ENCODE measurements at places on chromosomes 3 and 15.

- DNase-seq = no peak
Measured at GRCh38 chr15:64314456-64314855, 41.5 kb downstream of the CSNK1G1 start.

DNA sequence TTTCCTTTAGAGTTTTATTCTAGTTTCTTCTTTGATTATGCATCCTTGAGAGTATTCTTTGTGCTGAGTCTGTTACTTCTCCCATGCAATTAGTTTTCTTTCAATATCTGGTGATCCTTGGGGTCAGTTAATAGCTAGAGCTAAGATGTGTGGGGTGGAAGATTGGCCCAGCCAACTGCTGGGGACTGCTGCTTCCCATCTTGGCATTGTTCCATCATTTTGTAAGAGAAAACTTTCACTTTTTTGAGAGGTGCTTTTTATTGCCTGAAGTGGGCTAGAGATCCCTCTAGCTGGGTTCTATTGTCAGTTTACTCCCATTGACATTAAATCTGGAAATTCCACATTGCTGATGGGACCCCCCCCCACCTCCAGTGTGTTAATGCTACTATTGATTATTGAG, 15.4 kb downstream of the BCL2L10 start:
- DNase-seq = no peak

DNA sequence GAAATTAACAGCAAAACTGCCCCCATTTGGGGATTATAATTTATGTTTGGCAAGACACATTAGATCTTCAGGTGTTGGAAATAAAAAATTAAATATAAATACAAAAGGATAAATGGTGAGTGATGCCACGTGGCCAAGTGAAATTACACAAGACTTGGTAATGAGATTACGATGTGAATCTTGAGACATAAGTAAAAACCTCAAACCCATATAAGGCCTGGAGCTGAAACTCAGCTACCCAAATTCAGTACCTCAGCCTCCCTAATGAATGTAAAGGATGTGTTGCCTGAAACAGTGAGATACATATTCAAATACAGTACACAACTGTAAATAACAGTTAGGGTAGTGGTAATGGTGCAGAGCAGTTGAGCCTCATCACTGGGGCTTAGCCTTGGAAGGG, 1146.6 kb downstream of the OTOL1 start:
- DNase-seq = no peak

DNA sequence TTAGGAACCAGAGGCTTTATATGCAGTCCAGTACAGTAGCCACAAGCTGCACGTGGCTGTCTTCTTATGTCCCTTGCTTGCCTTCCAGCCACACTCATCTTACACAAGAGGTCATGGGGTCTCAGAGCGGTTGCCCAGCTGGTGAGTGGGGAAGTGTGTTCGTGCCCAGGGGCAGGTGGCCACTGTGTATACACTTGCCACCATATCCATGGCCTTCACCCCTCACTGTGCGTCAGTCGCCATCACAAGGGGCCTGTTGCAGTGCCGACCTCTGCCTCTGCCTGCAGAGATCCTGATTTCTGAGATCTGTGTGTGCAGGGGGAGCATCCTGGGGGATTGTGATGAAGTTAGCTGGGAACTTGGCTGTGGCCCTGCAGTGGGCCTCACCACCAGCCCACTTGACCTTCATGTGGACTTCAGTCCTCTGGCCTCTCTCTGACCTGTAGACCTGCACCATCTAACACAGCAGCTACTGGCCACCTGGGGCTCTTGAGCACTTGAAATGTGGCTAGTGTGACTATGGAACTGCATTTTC, 43.1 kb upstream of the SACM1L start:
- no peak for DNase-seq

- DNase-seq = no peak
Measured at GRCh38 chr3:157938154-157938779, 168.0 kb downstream of the SHOX2 start.

DNA sequence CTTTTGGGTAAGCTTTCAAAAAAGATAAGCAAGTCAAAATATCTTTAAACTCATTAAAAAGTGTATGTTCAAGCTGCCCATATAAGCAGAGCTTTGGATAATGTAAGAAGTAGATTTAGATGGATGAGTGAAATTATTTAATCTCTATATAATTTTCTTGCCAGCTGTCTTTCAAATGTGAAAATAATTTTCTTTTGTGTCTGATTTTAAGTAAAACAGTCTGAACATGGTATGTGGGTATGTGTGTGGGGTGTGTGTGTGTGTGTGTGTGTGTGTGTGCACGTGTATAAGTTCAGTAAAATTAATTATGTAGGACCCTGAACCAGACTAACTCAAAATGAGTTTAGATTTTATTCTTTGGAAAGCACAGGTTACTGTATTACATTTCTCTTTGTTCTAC, 155.2 kb upstream of the CGNL1 start:
- no peak for DNase-seq

DNA sequence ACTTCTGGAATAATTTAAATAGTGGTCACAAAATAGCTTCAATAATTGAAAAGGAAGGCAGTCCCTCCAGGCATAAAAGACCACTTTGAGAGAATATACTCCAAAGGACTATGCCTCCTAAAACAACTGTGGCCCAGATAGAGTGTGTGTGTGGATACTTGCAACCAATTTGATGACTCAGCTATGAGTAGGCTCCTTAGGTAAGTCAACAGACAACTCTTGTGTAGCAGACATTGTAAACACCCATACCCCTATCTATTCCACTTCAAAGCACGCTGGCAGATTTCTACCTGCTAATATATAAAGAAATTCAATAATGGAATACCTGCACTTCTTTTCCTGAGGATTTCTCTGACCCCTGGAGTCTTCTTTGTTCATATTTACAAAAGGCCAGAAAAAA, 254.5 kb downstream of the NEK10 start:
- DNase-seq = no peak

DNA sequence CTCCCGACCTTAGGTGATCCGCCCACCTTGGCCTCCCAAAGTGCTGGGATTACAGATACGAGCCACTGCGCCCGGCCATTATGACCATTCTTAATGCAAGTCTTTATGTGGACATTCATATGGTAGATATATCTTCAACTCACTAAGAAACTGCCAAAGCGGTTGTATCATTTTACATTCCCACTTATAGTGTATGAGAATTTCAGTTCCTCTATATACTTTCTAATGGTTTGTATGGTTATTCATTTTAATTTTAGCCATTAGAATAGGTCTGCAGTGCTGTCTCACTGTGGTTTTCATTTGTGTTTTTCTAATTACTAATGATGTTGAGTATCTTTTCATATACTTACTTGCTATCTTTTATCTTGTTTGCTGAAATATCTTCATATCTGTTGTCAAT, 32.5 kb downstream of the TCF12 start:
- no peak for DNase-seq

DNA sequence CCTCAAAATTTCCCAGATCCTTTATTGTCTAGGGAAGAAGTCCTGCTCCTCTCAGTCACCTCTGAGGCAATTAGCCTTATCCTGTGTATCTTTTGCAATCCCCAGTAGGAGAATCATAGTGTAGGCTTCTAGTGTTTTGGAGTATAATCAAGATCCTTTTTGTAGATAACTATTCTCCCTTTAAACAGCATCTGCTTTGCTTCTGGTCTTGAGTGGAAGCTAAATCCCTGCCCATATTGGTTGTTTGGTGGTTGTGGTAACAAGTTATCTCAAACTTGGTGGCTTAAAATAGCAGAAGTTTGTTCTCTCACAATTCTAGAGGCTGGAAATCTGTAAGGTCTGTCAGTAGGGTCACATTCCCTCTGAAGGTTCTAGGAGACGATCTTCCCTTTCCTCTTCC, 217.5 kb upstream of the RASGRP1 start:
- no peak for DNase-seq

- DNase-seq = no peak
Measured at GRCh38 chr3:112167758-112168157, 34.7 kb upstream of the GCSAM start.

- no peak for DNase-seq
Measured at GRCh38 chr3:118792191-118792590, 242.5 kb downstream of the IGSF11 start.

- DNase-seq = no peak
Measured at GRCh38 chr3:150623945-150624344, 20.8 kb downstream of the SELENOT start.

DNA sequence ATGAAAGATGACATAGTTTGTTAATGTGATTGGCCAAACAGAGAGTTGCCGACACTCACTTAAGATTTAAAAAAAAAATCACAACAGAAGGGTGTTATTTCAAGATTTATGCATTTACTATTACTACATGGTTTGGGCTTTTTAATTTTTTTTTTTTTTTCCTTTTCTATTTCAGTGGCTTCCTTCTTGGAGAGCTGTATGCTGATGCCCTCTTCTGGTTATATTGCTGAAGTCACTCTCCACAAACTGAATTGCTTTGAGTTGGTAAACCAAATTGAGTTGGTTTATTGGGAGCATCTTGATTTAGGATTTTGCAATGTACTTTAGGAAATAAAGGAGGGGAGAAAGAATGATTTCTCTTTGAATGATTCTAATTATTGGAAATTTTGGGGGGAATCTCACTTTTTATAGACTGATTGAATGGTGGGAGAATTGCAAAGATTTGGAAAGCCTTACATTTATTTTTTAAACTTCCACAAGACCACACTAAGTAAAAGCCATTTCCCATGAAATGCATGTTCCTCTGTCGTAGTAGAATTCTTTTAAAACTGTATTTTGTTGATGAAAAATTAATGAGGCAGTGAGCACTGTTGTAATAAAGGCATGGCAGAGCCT, 186.6 kb upstream of the FEZF2 start:
- DNase-seq = no peak

- no peak for DNase-seq
Measured at GRCh38 chr3:157438194-157438730, 1.6 kb downstream of the PTX3 start.

GRCh38 chr3:59308684-59309083, 258.9 kb upstream of the CFAP20DC start:
- no peak for DNase-seq

- DNase-seq = no peak
Measured at GRCh38 chr3:8416965-8417364, 84.7 kb upstream of the LMCD1 start.

- DNase-seq = no peak
Measured at GRCh38 chr3:120756061-120756460, 13.5 kb downstream of the GTF2E1 start.

GRCh38 chr3:101963902-101964362, 114.6 kb downstream of the NFKBIZ start:
- DNase-seq = peak; percentile 41

DNA sequence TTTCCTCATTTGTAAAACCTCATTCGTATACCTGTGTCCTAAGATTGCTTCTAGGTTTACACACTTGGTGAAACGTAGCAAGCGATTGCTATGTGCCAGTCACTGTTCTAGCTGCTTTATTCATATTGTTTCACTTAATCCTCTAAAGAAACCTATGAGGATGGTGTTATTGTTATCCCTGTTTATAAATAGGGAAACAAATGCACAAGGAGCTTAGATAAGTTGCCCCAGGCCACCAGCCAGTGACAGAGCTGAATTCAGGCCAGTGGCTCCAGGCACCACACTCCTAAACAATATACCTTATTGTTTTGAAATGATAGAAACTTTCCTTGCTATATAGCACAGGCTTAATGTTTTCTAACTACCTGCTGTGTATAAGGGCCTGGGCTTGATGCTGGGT, 44.0 kb downstream of the LPP start:
- no peak for DNase-seq

DNA sequence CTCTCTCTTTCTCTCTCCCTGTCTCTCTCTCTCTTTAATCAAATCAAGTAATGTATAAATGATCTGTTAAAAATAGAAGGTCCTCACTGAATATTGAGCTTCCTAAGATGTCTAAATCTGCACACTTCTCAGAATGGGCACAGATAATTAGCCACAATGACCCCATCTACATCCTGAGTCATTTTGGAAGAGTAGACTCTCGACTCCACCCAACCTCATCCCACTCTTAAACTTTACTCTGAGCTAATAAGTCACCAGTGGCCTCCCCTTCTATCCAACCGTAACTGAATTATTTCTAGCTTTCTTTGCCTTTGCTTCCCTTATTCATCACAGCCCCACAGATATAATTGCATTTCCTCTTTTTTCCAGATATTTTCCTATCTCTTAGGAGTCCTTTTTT, 326.5 kb upstream of the ZNF717 start:
- no peak for DNase-seq

GRCh38 chr15:70453238-70453637, 310.1 kb downstream of the UACA start:
- no peak for DNase-seq

- DNase-seq = no peak
Measured at GRCh38 chr15:80070840-80071239, 11.4 kb downstream of the ZFAND6 start.
